Aorta (tissue), 5 donors: ENCODE measurements at places on chromosomes 1 and 21. TPM values are rescaled to one million over a fixed set of nuclear protein-coding genes. Genes with fewer than 3 reads are reported as not detected.

GRCh38 chr1:223394242-223394641, 1.0 kb downstream of the CCDC185 start:
- no peak for DNase-seq
- no peaks in the 10 kb centered on the region for H3K36me3 ChIP-seq
- no peaks in the 10 kb centered on the region for H3K4me1 ChIP-seq

DNA sequence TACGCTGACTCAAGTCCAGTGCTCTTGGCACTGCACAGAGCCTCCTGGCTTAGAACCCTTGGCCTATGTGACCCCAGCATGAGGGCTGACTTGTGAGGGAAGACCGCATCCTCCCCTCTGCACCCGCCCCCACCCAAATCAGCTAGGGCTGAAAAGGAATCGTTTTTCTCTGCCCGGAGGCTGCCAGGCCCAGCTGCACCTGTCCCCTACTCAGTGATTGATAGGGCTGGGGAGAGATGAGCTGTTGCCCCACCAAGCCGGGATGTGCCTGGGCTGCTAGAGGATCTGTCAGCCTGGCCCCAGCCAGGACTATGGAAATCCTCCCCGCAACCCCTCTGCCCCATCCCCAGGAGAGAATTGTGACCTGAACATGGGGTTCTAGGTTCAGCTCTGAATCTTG, 20.6 kb downstream of the MYOG start:
- no peak for DNase-seq
- H3K4me3 ChIP-seq: no peak overlapping the region
- no peaks in the 10 kb centered on the region for H3K36me3 ChIP-seq
- no peaks in the 10 kb centered on the region for H3K27me3 ChIP-seq
- peaks cover 4% of the 10 kb centered on the region for H3K4me1 ChIP-seq
- H3K27ac ChIP-seq: no peak overlapping the region

The CD84 gene
- 22.9 TPM for total RNA-seq

DNA sequence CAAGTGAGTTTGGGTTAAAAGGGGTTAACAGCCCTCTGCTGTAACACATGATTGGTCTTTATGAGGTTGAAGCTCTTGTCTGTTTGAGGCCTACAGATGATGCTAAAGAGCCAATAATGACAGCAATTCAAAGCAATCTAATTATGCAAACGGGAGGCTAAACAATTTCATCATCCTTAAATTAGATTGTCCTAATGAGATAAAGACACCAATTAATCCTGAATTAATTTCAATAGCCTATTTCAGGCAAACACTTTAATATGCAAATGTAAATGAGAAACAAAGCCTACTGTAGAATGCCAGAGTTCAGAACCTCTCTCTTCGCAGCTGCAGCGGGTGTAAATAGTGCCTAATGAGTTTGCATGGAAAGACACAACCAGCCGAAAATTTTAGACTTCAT, 504.7 kb upstream of the PBX1 start:
- H3K27ac ChIP-seq: no peak overlapping the region
- no peaks in the 10 kb centered on the region for H3K36me3 ChIP-seq
- no peak overlapping the region for H3K4me3 ChIP-seq
- DNase-seq: no peak

GRCh38 chr1:42340093-42340492, 5.1 kb upstream of the FOXJ3 start:
- no peak for DNase-seq
- H3K4me3 ChIP-seq: no peak overlapping the region
- no peaks in the 10 kb centered on the region for H3K27me3 ChIP-seq
- no peak overlapping the region for H3K27ac ChIP-seq
- no peaks in the 10 kb centered on the region for H3K4me1 ChIP-seq
- no peaks in the 10 kb centered on the region for H3K36me3 ChIP-seq

The BRDT gene
- not detected for total RNA-seq

The KCND3 gene
- 21.2 TPM for total RNA-seq

DNA sequence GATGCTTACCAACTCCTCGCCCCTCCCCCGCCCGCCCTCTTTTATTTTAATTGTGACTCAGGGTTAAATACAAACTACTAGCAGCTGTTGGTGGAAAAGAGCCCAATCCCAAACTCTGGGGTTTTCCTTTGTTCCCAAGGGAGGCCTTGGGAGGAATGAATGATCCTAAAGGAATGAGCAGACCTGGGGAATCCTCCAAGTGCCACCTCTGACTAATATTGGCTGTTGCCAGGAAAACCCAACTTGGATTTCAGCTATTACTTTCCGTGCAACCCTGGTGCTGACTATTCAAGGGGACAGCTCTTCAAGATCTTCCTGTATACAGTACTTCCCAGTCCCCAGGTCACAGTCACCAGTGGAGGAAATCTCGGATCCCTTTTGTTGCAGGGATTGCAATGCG, 1.3 kb upstream of the S100A10 start:
- H3K4me3 ChIP-seq: no peak overlapping the region
- H3K27ac ChIP-seq: no peak overlapping the region
- no peaks in the 10 kb centered on the region for H3K36me3 ChIP-seq
- DNase-seq: no peak
- no peaks in the 10 kb centered on the region for H3K27me3 ChIP-seq

The KCNT2 gene
- 18.8 TPM for total RNA-seq

DNA sequence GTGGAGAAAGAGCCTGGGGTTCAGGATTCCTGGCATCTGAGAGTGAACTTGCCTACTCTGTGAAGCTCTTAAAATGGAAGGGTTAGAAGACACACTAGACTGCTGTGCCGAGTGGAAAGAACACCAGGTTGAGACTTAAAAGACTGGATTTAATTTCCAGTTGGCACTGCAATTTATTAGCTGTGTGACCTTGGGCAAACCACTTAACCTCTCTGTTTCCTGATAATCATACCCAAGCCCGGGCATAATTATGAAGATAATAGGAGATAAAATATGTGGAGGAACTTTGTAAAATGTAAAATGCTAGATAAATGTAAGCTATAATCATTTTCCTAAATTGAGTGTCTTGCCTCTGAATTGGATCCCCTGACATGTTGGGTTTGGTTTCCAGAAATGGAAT, 4.7 kb upstream of the LHX4 start:
- H3K4me1 ChIP-seq: no peaks in the 10 kb centered on the region
- H3K4me3 ChIP-seq: no peak overlapping the region
- no peak for DNase-seq
- no peak overlapping the region for H3K27ac ChIP-seq
- H3K27me3 ChIP-seq: no peaks in the 10 kb centered on the region

DNA sequence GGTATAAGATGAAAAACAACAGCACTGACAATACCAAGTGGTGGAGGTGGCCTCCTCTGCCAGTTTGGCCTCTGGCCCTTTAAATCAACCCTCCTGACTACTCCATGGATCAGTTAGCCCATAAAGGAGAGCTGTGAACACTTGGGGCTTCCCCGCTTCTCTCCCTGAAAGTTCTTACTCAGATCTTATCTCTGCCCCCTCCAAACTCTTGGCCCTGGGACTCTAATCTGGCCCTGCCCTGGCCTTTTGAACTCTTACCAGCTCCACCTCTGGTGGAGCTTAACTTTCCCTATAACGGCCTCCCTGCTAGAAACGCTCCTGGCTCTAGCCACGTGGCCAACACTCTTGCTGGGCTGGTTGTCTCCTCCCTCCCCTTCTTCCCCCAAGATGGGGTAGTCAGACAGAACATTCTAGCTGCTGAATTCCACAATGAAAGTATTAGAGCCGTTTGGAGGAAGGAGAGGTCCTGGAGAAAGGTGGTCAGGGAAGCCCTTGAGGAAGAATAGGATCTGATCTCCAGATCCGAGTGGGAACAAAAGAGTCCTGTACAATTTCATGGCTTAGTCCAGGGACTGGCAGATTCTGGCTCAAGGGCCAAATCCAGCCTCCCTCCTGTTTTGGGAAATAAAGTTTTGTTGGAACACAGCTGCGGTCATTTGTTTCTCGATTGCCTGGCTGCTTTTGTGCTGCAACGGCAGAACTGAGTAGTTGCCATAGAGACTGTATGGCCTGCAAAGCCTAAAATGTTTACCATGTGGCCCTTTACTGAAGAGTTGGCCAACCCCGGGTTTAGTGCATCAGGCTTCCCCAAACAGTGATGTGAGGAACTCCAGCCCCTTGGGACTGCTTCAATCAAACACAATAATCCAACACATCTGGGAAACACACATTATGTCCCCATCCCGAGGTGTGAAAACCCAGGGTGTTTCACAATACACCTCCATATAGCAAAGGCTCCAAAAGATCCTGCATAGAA, 9.5 kb upstream of the PIGR start:
- no peaks in the 10 kb centered on the region for H3K27me3 ChIP-seq
- H3K4me3 ChIP-seq: no peak overlapping the region
- H3K27ac ChIP-seq: no peak overlapping the region
- no peaks in the 10 kb centered on the region for H3K36me3 ChIP-seq
- no peaks in the 10 kb centered on the region for H3K4me1 ChIP-seq
